D721Med (cell line): ENCODE measurements at places on chromosomes 2 and 18.

- DNase-seq = no peak
Observed at GRCh38 chr18:48934723-48935432, 15.9 kb downstream of the SMAD7 start.

DNA sequence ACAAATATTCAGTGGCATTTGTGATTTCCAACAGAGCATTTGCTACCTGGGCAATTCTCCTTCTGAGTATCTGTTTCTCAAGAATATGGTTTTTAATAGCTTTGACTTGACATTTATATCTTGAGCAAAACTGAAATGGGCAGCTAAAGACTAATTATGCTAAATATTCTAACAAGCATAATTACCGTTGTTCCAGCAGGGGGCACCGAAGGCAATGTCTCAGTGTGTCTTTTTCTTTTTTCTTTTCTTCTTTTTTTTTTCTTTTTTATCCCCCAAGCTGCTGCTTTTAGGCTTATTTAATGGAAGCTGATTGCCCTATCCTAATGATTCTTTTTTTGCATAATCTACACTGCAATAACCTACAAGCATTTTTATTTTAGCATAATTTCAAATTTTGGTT, 138.9 kb upstream of the NABP1 start:
- no peak for DNase-seq

DNA sequence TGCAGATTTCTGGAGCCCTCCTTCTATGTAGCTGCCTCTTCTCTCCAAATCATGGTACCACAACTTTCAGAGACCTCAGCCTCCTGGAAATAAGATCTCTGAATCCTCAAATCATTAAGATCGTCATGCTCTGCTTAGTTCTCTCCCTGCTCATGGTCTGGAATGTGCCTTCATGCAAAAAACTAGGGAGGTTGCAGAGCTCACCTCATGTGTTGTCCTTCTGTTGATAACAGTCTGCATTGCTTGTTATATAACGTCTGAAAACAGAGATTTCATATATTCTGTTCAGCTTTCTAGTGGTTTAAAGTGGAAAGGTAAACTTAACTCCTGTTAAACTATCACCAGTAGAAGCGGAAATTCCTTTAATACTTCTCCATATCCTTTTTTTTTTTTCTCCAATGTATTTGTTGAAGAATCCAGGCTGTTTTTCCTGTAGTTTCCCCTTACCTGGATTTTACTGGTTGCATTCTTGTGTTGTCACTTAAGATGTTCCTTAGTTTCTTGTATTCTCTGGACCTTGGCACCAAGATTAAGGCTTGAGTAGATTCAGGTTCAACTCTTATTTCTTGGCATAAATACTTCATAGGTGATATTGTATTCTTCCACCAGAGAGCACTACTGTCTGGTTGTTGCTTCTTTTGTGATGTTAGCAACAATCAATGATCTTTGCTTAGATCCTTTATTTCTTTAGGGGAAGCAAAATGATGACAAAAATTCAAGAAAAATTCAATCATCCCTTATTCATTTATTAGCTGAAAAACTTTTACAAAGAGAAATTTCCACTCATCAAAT, 211.3 kb downstream of the LOXHD1 start:
- no peak for DNase-seq

DNA sequence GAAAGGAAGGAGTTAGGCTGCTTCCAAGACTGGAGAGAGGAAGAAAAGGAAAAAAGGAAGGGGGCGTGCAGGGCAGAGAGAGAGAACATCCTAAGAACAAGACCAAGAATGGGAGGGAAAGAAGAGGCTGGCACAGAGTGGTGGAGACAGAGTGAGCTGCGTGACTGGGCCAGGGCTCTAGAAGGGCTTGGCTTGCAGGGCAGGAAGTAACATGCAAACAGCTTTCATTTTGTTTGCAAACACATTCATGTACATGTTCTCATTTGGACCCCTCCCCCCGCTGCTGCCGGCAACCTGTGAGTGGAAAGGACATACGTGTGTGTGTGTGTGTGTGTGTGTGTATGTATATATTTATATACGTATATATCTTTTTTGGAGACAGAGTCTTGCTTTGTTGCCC, 46.8 kb upstream of the DNMT3A start:
- no peak for DNase-seq

DNA sequence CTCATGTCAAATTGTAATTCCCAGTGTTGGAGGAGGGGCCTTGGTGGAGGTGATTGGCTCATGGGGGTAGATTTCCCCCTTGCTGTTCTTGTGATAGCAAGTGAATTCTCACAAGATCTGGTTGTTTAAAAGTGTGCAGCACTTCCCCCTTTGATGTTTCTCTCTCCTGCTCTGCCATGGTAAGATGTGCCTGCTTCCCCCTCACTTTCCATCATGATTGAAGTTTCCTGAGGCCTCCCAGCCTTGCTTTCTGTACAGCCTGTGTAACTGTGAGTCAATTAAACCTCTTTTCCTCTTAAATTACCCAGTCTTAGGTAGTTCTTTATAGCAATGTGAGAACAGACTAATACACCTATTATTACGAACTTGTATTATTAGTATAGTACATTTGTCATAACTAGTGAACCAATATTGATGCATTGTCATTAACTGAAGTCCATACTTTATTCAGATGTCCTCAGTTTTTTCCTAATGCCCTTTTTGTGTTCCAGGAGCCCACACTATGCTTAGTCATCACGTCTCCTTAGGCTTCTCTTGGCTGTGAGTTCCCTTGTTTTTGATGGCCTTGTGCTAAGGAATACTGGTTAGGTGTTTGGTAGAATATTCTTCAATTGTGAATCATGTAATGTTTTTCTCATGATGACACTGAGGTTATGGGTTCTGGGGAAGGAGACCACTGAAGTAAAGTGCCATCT, 4.5 kb upstream of the MAP3K2 start:
- DNase-seq = no peak

DNA sequence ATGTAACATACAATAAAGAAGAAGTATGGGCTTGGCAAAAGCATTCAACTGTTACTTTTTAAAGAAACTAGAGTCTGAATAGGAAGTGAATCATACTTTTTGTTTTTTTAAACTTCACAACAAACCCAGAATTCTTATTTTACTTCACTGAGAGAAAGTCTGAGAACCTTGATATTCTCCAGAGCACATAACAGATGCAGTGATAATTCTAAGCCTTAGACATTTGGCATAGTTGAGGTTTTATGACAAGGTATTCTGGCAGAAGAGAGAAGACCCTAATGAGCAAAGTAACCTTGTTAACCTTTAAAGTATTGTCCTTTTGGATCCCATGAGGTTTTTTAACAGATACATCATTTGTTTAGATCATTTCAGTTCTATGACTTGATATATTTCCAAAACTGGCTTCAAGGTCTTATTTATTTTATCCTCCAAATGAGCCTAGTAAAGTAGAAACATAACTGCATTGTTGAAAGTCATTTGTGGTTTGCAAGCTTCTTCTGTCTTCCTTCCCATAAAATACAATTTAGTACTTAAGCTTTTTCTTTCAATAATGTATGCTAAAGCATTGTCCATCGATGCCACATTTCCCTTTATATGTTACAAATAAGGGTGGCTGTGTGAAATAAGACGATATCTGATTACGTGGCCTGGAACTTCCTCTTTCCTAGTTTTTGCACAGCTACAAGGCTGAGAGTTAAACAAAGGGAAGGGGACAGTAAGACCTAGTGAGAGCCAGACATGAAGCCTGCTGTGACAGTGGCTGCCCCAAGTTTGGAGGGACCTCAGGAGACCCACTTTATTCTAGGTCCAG, 86.1 kb upstream of the ITPRID2 start:
- DNase-seq = no peak

- DNase-seq = no peak
Observed at GRCh38 chr2:39530411-39530866, 93.4 kb upstream of the MAP4K3 start.

GRCh38 chr2:62471816-62472215, 34.2 kb downstream of the TMEM17 start:
- DNase-seq = no peak

DNA sequence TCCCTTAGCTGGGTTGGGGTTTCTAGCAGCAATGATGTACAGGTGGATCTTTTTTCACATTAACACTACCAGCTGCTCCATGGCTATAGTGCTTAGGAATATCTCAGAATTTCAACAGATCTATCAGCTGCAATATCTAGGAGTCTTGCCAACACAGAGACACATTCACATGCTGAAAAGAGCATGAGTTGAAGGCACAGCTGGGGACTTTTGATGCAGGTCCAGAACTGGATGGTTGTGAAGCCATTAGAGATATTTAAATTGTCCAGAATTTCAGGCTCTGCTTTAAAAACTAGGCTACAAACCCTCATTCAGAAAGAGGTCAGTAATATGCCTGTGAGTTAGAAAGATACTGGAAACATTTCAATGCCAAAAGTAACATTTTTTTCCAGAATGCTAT, 122.2 kb upstream of the CCDC195 start:
- no peak for DNase-seq

- no peak for DNase-seq
Observed at GRCh38 chr18:12000072-12000659, 18.9 kb downstream of the IMPA2 start.

DNA sequence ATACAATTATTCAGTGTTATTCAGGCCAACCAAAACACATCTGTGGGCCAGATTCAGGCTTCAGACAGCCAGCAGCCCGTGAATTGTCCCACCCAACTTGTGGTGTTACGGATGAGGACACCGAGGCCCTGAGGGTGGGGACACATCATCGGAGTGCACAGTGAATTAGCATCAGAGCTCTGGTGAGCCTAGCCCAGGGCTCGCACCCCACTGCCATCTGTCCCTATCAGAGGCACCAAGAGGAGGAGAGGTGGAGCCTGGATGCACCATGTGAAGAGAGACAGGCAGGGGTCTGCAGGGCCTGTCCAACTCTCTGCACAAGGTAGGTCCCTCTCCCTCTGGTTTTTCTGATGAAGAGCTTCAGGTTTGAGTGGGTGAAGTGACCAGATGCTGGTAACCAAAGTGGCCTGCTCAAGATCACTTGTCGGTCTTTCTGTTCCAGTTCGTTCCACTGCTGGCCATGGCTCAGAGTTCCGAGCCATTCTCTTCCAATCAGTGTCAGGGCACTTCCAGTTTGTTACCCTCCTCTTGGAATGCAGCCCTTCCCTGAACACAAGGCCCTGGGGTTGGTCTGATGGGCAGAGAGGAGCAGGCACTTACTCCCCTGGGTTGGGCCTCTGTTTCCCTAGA, 14.8 kb upstream of the GLI2 start:
- no peak for DNase-seq

GRCh38 chr2:52933878-52934277, 833.7 kb upstream of the CHAC2 start:
- no peak for DNase-seq

GRCh38 chr18:51946946-51947345, 393.1 kb upstream of the DCC start:
- DNase-seq = no peak

GRCh38 chr18:10381951-10382350, 72.5 kb upstream of the APCDD1 start:
- no peak for DNase-seq

DNA sequence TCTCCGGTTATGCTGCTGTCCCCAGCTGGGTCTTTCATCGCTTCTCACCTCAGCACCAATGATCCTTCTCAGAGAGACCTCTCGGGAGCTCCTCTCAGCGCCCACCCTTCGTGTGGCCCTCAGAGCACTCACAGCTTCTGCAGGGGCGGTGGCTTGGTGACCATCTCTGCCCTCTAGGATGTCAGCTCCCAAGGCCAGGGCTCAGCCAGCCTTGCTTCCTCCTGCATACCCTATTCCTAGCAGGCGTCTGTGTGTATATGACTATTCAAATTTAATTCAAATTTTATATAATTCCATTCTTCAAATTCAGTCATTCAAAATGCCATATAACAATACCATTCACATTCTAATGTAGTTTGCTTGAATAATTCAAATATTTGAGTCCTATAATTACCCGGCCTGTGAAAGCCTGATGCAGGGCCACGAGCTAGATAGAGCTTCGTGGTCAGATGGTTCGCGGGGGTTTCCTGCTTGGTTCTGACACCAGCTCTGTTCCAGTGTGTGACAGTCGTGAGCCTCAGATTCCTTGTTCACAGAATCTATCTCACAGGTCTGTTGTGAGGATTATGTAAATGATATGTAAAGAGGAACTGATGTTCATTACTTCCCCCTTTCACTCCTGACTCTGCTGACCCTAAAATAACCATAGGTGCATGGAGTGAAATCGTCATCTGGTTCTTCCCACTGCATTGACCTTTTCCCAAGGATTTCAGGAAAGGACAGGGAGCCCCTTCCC, 94.0 kb upstream of the CNGA3 start:
- DNase-seq = no peak

GRCh38 chr2:164890544-164890943, 48.9 kb upstream of the COBLL1 start:
- DNase-seq = no peak

GRCh38 chr2:152336119-152336853, 1.3 kb downstream of the FMNL2 start:
- no peak for DNase-seq

DNA sequence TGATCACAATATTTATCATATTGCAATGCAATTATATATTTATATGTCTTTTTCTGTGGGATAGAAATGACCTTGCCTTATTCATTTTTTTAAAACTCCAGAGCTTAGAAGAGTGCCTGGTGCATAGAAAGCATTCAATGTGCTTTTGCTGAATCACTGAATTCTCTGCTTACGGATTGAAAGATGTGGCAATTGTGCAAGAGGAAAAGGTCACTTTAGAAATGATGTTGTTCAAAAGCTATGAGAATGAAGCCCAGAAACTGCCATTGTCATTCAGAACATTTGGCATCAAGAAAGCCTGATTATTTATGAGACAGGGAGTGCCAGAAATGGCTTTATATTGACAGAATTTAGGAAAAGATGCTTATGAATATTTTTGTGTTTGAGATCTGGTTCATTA, 678.6 kb upstream of the CDH2 start:
- no peak for DNase-seq

DNA sequence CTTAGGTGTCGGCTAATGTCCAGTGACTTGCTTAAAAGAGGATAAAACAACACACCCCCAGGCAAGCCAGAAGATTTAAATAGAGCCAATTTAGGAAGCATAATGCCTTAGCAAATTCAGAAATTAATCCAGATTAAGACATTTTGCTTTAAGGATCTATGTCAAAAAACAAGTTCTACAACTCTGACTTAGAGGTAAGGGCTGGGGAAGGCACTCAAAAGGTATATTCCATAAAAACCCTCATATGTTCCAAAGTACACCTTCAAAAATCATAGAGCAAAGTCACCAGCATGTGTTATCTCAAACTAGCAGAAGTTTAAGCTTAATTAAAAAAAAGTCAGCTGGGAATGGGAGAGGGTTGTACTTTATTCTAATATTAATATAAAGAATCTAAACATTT, 206.4 kb downstream of the NOL4 start:
- no peak for DNase-seq

GRCh38 chr2:134674687-134675086, 44.1 kb downstream of the TMEM163 start:
- DNase-seq = no peak

DNA sequence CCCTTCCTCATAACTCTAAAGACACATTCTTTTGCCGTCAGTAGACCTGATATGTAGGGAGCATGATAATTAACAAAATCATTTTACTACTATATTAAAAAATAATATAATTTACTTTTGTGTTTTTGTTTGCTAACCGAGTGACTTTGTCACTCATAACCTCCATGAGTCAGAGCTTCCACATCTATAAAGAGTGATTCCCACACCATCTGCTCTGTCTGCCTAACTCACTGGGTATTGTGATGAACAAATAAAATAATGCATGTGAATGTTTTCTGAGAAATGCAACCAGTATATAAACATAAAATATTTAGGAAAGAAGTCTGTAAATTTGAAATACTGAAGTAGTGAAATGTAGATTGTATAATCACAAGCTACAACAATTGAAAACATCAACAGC, 123.4 kb upstream of the DSEL start:
- DNase-seq = no peak
